HS-5 (cell line): ENCODE measurements at places on chromosomes 7 and 10.

GRCh38 chr7:86929293-86930109 lies 130.0 kb downstream of the ELAPOR2 start:
- no peak for DNase-seq

DNA sequence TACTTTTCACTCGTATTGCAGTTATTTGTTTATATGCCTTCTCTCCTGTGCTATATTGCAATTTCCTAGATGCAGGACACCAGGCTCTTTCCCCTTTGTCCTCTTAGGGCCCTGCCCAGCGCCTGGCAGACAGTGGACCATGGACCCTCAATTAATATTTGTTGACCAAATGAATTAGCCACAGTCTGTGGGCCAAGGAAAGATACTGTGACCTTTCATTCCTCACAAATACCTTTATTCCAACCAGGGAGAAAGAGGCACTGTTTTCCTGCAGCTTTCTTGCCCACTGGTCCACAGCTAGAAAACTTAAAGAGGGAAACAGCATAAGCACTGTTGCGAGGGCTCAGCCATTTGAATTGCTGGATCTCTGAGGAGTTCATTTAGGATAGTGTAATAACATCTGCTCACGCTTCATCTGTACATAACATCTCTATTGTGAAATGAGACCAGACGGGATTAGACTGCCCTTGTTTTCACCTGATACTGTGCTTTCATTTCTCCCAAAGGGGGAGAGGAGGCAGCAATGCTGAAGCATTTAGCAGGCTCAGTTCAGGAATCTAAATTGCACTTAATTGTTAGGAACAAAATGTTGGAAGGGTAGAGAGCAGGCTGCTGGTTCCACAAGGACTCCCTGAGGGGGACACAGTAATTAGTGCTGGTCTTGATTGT lies 46.7 kb downstream of the TNS3 start:
- DNase-seq = no peak

GRCh38 chr7:133795068-133795665 lies 332.0 kb upstream of the LRGUK start:
- DNase-seq = no peak

GRCh38 chr7:108227366-108227765 lies 97.2 kb upstream of the LAMB4 start:
- DNase-seq = no peak

GRCh38 chr7:22363756-22364422 lies 6.9 kb upstream of the RAPGEF5 start:
- no peak for DNase-seq

DNA sequence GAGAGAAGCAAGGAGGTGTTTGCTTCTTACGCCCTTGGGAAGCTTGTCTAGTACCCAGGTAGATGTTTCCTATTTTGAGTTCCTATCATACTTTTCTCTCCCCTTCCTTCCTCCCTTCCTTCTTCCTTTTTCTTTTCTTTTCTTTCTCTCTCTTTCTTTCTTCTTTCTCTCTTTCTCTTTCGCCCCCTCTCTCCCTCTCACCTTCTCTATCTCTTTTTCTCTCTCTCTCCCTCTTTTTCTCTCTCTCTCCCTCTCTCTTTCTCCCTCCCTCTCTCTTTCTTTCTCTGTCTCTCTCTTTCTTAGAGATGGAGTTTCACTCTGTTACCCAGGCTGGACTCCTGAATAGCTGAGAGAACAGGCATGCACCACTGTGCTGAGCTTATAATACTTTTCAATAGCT lies 322.2 kb downstream of the TNS3 start:
- no peak for DNase-seq

DNA sequence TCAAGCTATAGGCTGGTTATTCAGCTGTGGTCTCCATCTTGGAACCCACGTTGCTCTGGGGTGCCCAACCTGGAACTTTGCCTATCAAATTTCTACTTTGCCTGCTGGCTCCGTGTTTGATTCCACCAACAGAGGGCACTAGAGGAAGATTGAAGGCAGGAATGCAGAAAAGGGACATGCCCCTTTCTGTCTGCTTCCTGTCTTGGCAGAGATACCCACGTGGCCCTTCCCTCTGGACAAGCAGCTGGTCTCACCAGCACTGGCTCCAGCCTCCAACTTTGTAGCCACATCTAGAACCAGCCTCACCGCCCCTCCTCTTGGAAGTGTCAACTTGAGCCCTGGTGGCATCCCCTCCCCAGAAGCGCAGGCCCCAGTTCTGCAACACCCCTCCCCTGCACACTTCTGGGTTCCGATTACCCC lies 52.1 kb upstream of the ZNF438 start:
- no peak for DNase-seq

DNA sequence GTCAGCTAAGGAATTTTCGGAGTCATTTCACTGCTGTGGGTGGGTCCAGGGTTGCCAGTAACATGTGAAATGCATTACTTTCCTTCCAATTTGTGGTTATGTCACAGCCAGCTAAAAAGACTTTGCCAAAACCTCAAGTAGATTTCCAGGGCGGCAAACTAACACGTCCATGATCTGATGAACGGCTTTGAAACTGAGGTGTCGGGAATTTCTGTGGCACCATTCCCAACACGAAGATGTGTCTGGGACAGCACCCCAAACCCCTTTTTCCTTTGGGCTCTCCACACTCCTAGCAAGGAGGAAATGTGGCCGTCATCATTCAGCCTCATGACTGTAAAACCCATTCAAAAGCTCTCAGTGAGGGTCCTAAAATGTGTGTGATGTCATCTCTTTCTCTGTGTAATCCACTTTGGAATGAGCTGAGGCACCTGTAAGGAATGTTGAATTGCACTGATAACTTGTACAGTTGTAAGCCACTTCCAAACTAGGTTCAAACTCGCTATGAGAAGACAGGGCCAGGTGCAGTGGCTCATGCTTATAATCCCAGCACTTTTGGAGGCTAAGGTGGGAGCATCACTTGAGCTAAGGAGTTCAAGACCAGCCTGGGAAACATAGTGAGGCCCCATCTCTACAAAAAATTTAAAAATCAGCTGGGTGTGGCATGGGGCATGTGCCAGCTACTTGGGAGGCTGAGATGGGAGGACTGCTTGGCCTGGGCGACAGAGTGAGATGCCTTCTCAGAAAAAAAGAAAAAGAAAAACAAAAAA lies 146.1 kb upstream of the FRMD4A start:
- DNase-seq = peak; percentile 78

DNA sequence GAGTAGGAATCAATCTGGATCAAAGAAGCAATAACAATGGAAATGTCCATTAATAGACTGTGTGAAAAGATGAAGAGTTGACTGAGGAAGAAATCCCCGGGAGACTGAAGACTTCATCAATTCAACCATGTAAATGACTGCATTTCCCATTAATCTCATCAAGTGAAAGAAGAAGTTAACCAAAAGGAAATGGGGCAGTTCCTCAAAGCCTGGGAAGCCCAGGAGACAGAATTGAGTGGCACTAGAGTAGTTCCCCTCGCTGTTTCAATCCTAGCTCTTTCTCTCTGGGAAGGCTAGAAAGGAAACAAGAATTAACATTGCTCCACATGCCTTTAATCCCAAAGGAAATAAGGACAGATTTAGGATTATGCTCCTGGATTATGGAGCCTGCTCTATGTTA lies 4.8 kb upstream of the OR6V1 start:
- DNase-seq = no peak

DNA sequence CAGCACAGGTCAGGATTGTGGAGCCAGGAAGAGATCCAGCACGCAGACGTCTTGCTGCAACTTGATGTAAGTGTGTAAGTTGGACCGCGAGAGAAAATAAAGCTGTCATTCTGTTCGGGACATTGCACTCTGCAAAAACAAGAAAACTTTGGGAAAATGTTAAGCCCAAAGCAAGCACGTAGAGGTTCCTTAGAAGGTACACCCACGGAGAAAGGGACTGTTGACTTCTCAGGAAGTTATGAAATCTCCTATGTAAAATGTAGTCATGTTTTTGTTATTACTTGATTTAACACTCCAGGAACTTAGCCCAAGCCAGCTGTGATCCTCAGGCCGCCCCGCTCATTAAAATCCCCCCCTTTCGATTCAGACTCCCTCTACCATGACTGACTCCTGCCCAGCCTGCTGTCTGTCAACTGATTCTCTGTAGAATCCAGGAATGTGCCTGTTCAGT lies 196.1 kb upstream of the TCF7L2 start:
- DNase-seq = no peak

GRCh38 chr10:63119041-63119440 lies 14.1 kb upstream of the NRBF2 start:
- DNase-seq = no peak

DNA sequence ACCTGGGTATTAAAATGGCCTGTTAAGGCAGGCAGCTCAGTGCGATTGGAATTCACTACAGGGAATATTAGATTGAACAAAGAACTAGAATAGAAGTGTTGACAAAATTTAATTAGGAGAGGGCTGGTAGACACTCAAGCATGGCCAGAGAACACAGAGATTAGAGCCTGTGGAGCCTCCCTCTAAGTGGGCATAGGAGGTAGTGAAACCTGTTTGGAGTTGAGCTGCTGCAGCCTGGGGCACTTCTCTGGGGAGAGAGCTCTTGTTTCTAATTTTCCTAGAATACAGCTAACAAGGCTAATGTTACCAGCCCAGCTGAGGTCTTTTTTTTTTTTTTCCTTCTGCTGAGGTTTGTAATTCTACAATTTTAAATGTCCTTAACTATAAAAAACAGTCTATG lies 46.4 kb downstream of the TMEM168 start:
- no peak for DNase-seq
